ENCODE measurements at places on chromosomes 6 and 20.

DNA sequence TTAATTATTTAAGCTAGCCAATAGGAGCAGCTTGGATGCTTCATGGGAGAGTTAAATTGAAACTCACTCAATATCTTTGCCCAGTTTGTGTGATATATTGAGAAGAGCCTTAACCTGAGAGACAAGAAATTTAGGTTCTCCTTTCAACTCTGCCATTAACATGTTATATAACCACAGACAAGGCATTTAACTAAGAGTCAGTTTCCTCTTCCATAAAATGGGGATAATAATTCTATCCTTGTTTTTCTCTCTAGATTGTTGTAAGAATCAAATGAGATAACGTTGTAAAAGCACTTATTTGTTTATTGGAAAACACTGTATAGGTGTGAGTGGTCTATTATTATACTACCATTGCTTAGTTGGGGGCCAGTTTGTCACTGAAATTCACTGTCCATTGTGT lies 7.8 kb downstream of the ACSS2 start:
- DNase-seq = no peak

- DNase-seq = no peak
These were observed 239.6 kb downstream of the ERMARD start for GRCh38 chr6:169991031-169991390.

DNA sequence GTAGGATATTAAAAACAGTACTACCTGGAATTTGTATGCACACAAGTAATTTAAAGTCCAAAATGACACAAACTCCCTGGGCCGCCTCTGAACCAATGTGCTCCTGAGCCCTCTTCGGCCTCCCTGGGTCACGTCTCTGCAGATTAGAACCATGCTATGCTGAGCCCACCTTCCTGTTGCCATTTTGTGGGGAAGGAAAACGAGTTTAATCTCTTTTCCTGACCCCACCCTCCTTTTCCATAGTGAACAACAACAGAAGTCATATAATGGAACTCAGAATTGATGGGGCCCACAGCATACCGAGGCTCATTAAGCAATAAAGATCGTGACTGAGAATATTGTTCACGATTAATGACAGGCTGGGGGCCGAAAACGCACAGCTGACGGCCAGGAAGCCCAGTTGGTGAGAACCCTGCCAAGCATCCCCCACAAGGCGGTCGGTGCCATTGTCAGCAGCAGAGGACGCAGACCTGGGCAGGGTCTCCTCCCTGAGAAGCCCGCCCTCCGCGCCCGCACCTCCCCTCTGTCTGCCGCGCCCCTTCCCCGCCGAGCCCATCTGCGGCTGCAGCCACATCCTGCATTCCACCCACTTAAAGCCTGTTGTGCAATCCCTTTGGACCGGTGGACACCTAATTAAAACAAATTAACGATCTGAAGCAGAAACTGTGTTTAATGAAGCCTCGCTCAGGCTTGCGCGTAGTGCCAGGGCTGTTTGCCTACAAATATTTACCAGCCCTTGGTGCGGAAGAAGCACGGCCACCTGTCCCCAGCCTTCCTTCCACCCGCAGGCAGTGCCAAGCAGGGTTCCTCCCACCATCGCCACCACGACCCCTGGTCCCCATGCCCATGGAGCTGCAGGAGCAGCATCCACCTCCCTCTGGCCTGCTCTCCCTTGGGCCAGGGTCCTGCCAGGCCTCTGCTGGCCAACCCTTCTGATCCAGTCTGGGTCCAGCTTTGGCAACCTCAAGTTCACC lies 68.1 kb downstream of the DLL1 start:
- DNase-seq = no peak

DNA sequence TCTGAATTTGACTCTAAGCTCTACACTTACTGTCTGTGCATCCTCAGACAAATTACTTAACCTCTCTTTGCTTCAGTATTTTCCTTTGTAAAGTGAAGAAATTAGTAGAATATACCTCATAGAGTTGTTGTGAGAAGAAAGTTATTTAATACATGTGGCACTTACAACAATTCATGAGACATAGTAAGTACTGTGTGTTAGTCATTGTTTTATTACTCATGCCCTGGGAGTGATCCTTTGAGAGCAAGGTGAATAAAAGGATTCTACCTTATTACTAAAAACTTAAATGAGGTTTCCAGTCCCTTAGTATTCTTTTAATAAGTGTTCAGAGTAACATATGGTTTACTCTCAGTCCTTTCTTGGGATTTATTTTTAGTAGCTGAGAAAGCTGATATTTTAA lies 233.6 kb upstream of the MAP3K7 start:
- DNase-seq = no peak

All from mucosa of descending colon (tissue), 3 donors.